Activated CD8-positive, alpha-beta memory T cell treated with anti-CD3 and anti-CD28 coated beads, Interleukin-2, amount 10 ng/mL, durations not matched to agents 7 days and 5 days (primary cell): ENCODE measurements at places on chromosomes 11 and 22. TPM values are rescaled to one million over a fixed set of nuclear protein-coding genes. Genes with fewer than 3 reads are reported as not detected.

EXPH5 gene
- total RNA-seq = 1.1 TPM

ZNF215 gene
- total RNA-seq = 1.1 TPM

DDX25 gene
- total RNA-seq = not detected

FDXACB1 gene
- total RNA-seq = 4.7 TPM

CREBZF gene
- 72.3 TPM for total RNA-seq

PNPLA3 gene
- 0.19 TPM for total RNA-seq

PHOX2A gene
- not detected for total RNA-seq

IFITM10 gene
- 0.96 TPM for total RNA-seq

FADS2 gene
- 184 TPM for total RNA-seq

TRIM6 gene
- total RNA-seq = 0.37 TPM

SYT8 gene
- not detected for total RNA-seq

KRTAP5-9 gene
- total RNA-seq = not detected
